CD4-positive, alpha-beta memory T cell (primary cell): ENCODE measurements at places on chromosomes 7 and 10. TPM values are rescaled to one million over a fixed set of nuclear protein-coding genes. Genes with fewer than 3 reads are reported as not detected.

Gene LIPM
- total RNA-seq: not detected

Gene LRRN3
- total RNA-seq: 41.5 TPM

Gene HK1
- 70.1 TPM for total RNA-seq

Gene TSPAN15
- total RNA-seq: 2.8 TPM

Gene CHN2
- 7.6 TPM for total RNA-seq

Gene MEOX2
- not detected for total RNA-seq

Gene PRKRIP1
- total RNA-seq: 43.2 TPM

Gene MOGAT3
- total RNA-seq: not detected

Gene ABHD11
- 22.3 TPM for total RNA-seq
